HTR-8/SVneo (cell line): ENCODE measurements at places on chromosomes 6 and 20.

GRCh38 chr20:1125277-1125676 is 6.9 kb downstream of the PSMF1 start:
- DNase-seq = no peak

DNA sequence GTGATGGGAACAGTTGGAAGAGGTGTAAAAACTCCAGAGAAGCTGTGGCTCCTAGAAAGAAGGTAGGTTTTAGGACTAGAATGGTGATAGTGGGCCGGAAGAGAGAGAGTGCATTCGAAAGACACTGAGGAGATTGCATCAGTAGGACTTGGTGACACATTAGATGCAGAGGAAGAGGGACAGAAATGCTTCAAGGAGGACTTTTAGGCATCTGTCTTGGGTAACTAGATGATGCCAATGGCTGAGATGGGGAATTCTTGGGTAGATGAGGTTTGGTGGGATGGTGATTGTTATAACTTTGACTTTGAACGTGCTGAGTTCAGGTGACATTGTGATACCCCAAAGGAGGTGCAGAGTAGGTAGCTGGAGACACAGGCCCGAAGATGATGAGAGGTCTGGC is 196.5 kb downstream of the GMPR start:
- DNase-seq = no peak

- DNase-seq = no peak
Observed at GRCh38 chr6:119683031-119683430, 333.5 kb upstream of the MAN1A1 start.

DNA sequence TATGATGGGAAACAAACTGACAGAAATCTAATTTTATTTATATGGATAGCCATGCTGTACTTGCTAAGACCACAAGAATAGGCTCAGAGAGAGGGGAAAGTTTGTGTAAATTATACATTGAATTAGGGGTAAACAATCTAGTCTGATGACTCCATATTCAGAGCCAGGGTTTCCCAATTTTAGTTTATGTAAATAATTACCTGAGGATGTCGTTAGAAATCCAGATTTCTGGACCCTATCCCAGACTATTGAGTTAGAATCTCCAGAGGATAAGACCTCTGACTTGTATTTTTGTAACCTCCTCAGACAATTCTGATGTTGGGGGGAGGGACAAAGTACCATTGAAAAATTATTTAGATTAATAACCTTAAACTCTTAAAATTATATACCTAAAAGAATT is 18.3 kb downstream of the ACSS2 start:
- DNase-seq = no peak

GRCh38 chr20:50136822-50137599 is 16.5 kb downstream of the PEDS1 start:
- DNase-seq = no peak

DNA sequence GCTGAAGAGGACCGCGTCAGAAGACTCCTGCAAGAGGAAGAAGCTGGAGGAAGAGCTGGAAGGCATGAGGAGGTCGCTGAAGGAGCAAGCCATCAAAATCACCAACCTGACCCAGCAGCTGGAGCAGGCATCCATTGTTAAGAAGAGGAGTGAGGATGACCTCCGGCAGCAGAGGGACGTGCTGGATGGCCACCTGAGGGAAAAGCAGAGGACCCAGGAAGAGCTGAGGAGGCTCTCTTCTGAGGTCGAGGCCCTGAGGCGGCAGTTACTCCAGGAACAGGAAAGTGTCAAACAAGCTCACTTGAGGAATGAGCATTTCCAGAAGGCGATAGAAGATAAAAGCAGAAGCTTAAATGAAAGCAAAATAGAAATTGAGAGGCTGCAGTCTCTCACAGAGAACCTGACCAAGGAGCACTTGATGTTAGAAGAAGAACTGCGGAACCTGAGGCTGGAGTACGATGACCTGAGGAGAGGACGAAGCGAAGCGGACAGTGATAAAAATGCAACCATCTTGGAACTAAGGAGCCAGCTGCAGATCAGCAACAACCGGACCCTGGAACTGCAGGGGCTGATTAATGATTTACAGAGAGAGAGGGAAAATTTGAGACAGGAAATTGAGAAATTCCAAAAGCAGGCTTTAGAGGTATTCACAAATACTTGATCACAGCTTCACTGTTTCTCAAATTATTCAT is 8.9 kb upstream of the SNRNP48 start:
- no peak for DNase-seq

DNA sequence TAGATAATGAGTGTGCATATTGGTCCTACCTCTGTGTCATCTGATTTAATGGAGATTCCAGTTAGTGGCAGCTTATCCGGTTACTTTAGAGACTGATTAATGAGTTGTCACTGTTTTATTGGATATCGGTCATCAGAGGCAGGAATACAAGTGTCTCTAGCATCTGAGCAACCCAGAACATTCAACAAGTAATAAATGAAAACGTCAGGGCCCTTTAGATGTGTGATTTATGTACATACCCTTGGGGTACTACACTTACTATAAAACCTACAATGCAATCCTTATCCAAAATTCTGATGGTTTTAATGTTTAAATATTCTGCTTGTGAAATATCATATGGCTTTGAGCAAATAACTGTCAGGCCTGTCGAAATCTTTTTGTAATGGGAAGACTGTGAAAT is 1117.9 kb upstream of the FLRT3 start:
- DNase-seq = no peak

GRCh38 chr6:169291646-169292337 is 38.1 kb upstream of the THBS2 start:
- DNase-seq = no peak

- no peak for DNase-seq
Observed at GRCh38 chr20:38106461-38106860, 58.6 kb downstream of the TGM2 start.

GRCh38 chr6:50591135-50591534 is 122.2 kb upstream of the TFAP2D start:
- no peak for DNase-seq

GRCh38 chr6:159971341-159972178 is 2.7 kb downstream of the IGF2R start:
- DNase-seq = no peak

GRCh38 chr20:9488063-9488462 is 26.3 kb upstream of the LAMP5 start:
- no peak for DNase-seq

DNA sequence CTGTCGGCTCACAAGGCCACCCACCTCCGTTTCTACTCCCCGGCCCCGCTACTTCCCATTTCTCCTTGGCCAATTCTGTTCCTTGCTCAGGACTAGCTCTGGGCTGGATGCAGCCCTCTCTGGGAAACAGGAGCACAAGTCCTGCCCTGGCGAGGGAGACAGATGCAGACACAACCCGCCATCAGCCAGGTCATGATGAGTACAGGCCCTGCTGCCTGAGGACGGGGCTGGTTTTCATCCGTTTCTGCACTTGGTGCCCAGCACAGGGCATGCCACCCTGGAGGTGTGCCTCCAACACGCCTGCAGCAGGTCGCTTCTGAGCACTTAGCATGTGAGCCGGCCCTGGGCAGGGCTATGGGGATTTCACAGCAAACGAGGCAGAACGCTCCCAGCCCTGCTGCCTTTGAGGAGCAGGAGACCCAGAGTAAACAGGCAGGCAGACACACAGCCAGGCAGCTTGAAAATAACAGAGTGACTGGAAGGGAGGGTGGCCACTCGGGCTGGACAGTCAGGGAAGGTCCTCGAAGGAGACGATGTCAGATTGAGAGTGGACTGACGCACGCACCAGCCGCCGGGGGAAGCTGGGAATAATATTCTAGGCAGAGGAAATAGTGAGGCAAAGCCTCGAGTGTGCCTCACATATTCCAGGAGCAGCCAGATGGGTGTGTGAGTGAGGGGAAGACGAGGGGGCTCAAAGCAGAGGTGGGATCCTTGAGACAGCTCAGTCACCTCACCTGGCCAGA is 21.2 kb upstream of the VSTM2L start:
- DNase-seq = no peak

GRCh38 chr6:27847706-27848105 is 64.5 kb downstream of the OR2B2 start:
- no peak for DNase-seq

- DNase-seq = no peak
Observed at GRCh38 chr6:36318690-36319435, 17.8 kb downstream of the BNIP5 start.

- DNase-seq = no peak
Observed at GRCh38 chr6:34374508-34374907, 18.0 kb downstream of the NUDT3 start.

- no peak for DNase-seq
Observed at GRCh38 chr6:21597801-21598673, 4.5 kb downstream of the SOX4 start.

- DNase-seq = peak; percentile 23
Observed at GRCh38 chr6:56364827-56365339, 117.5 kb upstream of the COL21A1 start.

DNA sequence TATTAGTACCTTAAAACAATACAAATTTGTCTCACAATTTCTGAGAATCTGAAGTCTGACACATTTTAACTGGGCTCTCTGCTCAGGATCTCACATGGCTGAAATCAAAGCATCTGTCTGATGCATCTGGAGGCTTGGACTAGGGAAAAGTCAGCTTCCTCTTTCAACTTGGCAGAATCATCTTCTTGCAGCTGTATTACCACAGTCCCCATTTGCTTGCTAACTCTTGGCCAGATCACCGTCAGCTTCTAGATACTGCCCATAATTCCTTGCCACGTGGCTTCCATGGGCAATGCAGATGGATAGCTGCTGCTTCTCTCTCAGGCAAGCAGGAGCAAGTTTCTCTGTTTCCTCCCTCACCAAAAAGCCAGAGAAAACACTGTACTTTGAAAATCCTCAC is 1106.4 kb upstream of the CITED2 start:
- no peak for DNase-seq

DNA sequence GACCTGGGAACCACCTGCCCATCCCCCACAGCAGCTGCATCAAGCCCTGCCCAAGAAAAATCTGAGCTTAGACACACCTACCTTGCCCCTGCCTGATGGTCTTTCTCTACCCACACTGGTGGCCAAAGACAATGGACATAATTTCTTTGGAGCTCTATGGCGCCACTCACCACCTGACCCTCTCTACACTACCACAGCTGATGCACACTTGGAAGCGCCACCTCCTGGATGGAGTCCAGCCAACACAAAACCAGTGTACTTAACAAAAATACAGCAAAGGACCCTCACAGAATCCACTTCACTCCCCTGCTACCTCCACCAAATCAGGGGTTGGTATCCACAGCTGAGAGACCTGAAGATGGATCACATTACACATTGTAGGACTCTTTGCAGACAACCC is 39.7 kb upstream of the CLVS2 start:
- DNase-seq = no peak

- no peak for DNase-seq
Observed at GRCh38 chr6:135008072-135008940, 46.3 kb downstream of the HBS1L start.

- no peak for DNase-seq
Observed at GRCh38 chr6:40778918-40779317, 191.8 kb upstream of the LRFN2 start.

GRCh38 chr6:32181915-32182529 is 2.0 kb downstream of the AGER start:
- no peak for DNase-seq

DNA sequence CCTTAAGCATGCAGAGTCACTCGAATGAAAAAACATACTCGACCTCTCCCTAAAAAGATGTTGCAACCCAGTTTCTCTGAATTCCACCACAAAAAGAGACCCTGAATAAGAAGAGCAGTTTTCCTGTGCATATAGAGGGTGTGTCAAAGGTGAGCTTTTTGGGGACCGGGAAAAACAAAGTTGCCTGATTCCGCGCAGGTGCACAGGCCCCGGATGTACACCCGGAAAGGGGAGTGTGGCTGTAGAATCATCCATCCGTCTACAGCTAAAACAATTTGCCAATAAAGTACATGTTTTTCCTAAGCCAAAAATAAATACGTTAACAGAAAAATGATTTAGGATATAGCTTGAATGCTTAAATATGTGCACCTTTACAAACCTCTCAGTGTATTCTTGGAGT is 41.2 kb upstream of the IRF4 start:
- no peak for DNase-seq

DNA sequence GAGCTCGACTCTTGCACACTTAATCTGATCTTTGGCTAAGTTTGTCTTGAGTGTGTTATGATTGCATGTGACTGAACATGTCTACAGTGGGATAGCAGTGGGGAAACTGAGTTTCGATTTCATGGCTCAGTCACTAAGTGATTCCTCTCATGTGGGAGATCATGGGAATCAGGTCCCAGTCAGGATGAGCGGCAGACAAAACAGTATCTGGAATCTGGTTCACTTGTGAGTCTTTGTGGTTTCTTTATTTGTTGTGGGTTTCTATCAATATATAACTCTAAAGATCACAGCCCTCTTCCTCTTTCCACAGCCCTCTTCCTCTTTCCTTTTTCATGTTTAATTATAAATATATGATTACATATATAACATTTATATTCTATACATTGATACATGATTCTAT is 4.0 kb downstream of the RPP21 start:
- DNase-seq = no peak

GRCh38 chr20:8342391-8342790 is 210.3 kb downstream of the PLCB1 start:
- no peak for DNase-seq

DNA sequence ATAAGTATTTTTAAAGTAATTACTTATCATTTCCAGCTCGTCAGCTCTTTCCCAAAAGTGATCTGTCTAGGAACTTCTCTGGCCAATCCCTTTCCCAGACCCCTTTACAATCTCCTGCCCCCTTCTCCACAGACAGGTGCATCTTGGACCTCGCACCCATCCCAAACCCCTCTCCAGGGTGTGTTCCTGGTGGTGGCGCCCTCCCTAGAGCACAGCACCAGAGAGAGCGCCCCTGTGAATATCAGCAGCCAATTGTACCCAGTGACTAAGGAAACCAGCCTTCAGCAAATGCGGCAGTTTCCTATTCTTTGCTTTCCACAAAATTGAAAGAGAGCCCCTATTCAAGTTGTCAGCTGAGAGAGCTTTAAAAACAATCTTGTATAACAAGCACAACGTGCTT is 157.7 kb downstream of the RNASET2 start:
- DNase-seq = no peak

DNA sequence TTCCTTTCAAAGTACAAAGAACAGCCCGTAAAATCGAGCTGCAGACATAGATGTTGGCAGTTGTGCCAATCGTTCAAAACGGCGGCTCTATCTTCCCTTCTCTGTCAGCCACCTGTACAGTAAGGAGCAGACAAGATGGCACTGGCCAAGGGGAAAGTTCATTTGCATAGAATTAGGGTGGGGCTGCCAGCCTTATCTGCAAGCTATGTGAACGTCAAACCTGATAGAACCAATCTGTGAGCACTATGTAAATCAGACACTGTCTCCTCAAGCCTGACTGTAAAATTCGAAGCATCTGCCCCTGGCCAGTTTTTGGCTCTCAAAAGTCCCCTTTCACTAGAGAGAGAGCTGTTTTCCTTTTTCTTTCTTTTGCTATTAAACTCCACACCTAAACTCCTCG is 374.5 kb downstream of the EPM2A start:
- DNase-seq = no peak

DNA sequence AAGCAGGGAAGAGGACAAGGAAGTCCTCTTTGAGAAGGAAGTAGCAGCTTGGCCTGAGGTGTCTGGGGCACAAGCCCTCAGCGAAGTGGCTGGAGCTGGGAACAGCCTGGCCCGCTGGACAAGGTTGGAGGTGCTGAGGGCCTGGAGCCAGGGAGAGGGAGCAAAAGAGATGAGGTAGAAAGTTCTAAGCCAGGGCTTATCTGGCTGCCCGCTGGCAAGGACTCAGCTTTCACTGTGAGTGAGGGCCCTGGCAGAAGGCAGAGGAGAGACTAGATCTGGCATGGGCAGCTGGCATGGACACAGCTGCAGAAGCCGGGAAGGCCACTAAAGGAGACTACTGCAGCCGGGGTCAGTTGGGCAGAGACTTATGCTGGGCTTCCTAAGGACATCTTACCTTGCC is 21.8 kb upstream of the PCMTD2 start:
- no peak for DNase-seq

GRCh38 chr6:2471472-2471871 is 226.1 kb upstream of the GMDS start:
- no peak for DNase-seq
